H4 (cell line): ENCODE measurements at places on chromosomes 2 and 18. TPM values are rescaled to one million over a fixed set of nuclear protein-coding genes. Genes with fewer than 3 reads are reported as not detected.

DNA sequence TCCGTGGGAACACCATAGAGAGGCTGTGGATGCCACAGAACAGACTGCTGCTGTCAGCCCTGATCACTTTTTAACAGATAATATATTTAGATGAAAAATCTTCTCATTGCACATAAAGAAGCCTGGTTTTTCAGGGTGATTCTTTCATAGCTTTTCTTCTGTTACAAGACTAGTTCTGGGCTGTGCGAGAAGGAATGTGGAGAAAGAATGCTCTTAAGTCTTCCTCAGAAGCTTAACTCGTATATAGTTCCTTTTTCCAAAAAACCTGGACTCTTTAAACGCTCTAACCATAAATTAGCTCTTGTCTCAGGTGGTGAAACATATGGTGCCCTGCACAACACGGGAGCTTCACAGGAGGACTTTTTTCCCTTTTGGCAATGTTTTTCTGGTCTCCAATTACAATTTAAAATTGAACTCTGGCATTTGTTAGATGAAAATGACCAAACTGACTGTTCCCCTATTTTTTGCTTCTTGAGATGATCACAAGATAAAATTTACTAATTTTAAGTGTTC lies 125.9 kb upstream of the SMAD7 start:
- no peak for DNase-seq

DNA sequence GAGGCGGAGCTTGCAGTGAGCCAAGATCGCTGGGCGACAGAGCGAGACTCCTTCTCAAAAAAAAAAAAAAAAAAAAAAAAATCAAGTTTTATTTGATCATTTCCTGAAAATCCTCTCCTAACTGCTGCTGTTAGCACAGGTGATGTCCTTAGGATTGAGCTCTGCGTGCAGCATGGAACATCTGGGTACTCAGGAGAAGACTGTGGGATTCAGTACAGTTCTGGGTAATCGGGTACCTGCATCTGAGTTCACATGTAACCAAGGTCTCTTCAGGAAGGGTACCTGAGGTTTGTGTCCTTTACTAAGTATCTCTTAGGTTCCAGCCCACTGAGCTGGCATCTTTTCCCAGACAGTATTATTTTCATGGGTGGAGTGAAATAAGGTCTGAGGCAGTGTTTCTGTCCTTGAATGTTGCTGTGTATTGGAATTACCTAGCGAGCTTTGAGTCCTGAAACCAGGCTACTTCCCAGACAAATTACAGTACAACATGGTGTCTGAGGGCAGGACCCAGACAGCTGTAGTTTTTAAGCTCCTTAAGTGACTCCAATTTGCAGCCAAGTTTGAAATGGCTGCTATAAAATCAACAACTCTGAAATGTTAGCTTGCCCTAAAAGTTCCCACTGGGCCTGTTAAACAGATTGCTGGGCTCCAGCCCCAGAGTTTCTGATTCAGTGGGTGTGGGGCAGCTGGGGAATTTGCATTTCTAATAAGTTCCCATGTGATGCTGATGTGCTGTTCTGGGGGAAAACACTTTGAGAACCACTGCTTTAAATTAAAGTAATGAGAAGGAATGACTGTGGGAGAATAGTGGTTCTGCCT lies 120.5 kb downstream of the PMAIP1 start:
- peak; percentile 21 for DNase-seq

GRCh38 chr2:42238644-42239288 lies 69.6 kb downstream of the EML4 start:
- peak; percentile 32 for DNase-seq

DNA sequence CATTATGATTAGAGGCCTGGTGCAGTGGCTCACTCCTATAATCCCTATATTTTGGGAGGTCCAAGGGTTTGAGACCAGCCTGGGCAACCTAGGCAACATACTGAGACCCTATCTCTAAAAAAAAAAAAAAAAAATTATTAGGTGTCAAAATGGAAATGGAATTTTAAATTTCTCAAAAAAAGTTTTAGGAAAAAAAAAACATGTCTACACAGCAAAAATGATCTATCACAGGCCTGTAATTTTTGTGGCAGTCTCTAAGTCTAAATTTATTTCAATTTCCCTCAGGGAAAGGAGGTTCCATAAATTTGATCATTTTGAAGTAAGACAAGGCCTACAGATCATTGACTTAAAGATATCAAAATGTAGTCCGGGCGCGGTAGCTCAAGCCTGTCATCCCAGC lies 16.3 kb downstream of the MRPL44 start:
- no peak for DNase-seq

The SGO2 gene
- total RNA-seq: 7.0 and 10.8 TPM in 2 replicates
